Activated CD8-positive, alpha-beta memory T cell treated with anti-CD3 and anti-CD28 coated beads, Interleukin-2, amount 50 U/mL, for 48 hours (primary cell): ENCODE measurements at places on chromosomes 12 and 14.

GRCh38 chr12:88960213-88960878, 380.1 kb upstream of the KITLG start:
- no peak for DNase-seq

GRCh38 chr12:131038159-131038558, 84.5 kb downstream of the ADGRD1 start:
- DNase-seq = no peak

- no peak for DNase-seq
These were observed 14.3 kb upstream of the RIC8B start for GRCh38 chr12:106760184-106760531.

- DNase-seq = peak; percentile 72
These were observed 512 bp downstream of the POU6F1 start for GRCh38 chr12:51217133-51217967.

DNA sequence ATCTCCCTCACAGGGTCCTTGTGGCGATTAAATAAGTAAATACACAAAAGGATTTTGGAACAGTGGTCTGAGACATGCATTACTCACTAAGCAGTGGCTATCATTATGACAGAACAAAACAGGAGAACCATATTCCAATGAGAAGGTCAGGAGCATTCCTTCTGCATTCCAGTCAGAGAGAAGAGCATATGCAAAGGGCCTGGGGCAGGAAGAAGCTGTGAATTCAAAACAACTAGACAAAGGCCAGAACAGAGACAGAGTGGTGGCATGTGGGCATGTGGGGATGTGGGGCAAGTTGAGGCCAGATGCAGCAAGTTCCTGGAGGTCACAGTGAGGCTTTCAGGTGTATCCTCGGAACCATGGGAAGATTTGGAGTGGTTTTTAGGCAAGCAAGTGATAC, 70.1 kb upstream of the VRK1 start:
- DNase-seq = no peak

GRCh38 chr14:50797250-50798047, 33.5 kb downstream of the NIN start:
- no peak for DNase-seq

GRCh38 chr12:6386491-6386890, 2.5 kb downstream of the LTBR start:
- no peak for DNase-seq

- no peak for DNase-seq
These were observed 45.9 kb downstream of the VWF start for GRCh38 chr12:6078398-6079096.

DNA sequence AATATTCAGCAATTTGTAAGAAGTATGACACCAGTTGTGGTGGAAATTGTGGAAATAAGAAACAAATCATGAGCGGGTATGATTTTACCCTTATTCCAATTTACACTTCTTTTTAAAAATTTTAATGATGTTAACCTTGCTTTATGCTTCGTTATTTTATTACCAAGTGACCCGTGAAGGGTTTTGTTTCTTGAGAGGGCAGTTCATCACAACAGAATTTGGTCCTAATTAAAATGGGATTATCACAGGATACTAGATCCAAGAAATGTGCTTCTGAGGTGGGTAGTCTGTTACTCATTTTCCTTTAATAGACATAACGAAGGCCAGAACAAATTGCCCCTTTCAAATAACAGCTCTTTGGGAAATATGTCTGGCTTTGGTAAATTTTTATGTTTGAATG, 25.5 kb upstream of the RASSF8 start:
- no peak for DNase-seq

GRCh38 chr12:11651785-11652184, 2.3 kb downstream of the ETV6 start:
- DNase-seq = no peak

DNA sequence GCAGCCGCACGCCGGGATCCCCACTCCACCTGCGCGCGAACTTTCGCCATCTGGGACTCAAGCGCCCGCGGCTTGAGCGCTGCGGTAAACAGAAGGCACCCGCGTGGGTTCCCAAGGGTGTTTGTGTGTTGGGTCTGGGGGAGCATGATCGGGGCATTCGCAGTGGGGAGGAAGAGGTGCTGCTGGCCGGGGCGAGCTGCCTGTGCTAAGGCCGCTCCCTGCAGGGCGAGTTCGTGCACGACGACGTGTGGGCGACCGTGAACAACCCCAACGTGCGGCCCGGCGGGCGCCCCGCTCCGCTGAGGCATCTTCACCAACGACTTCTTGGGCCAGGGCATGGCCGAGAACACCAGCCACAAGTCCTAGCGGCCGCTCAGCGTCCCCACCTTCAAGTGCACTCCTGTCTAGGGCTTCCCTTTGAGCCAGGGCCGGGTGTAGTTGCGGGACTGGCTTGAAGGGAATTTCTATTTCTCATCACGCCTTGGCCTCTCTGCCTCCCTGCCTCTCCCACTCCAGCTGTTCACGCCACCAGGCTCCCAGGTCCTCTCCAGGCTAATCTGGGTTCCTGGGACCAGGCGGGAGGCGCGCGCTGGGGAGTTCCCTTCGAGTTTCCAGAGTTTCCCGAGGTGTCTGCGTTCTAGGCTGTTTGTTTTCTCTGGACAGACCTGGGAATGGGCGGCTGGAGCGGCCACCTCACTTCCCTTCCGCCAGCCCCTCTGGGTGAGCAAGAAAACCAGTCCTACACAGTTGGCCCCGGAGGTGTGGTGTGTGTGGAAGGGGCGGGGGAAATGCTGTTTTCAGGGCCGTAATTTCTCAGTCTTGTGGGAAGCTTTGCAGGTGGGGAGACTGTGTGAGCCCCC, 417.8 kb upstream of the TMTC1 start:
- no peak for DNase-seq

DNA sequence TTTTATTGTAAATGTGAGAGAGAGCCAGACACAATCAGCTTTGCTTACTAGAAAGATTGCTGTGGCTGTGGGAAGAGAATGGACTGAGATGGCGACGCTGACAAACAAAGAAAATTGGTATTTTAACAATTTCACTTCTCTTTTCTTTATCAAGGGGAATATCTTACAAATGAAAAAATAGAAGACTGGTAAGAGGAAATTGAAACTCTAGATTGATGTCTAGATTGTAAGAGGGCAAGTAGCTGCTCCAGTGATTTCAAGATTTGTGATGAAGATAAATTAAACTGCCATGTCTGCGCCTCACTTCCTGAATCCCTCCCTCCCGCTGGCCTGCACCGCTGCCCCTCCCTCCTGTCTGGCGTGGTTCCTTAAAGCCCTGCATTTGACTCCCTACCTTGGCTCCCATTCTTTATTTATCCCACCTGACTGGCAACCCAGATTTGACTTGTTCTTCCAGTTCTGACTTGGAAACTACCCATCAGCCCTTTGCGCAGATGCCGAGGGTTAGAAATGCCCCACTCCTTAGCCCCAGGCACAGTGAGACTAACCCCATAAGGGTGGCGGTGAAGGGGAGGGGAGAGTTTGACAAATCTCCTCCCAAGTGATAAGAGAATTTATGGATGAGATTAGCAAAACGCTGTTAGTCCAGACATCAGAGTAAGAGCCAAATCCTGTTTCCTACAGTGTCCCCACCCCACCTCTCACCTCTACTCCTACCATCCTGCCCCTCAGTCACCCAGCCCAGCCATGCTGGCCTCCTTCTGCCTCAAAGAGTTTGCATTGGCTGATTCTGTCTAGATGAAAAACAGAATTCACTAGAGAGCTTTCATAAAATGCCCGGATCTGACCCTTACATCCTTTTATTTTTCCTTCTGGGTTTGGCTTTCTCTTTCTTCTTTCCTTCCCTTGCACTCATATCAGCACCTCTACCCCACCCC, 125.3 kb upstream of the ATF7IP start:
- DNase-seq = no peak

GRCh38 chr14:99316281-99317163, 44.5 kb upstream of the BCL11B start:
- DNase-seq = no peak

- no peak for DNase-seq
These were observed 16.3 kb downstream of the DUSP16 start for GRCh38 chr12:12546314-12546772.

- no peak for DNase-seq
These were observed 87.0 kb upstream of the EEA1 start for GRCh38 chr12:93015871-93016751.

DNA sequence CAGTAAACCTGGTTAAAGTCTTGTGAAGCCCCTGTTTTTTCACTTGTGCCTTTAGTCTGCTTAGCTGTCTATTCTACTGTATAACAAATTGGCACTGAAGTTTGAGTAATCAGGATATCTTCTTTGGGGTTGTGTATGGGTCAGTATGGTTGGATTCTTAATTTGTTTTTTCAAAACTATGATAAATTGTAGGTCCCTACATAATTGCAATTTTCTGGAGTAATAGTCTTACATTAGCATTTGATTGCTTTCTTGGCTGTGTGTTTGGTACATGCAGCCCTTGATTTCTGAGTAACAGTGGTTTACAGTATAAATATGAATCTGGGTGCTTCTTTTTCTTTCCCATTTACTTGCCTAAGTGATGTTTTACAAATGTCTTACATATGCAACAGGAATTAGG, 186.6 kb downstream of the TMTC2 start:
- DNase-seq = no peak

GRCh38 chr12:99495799-99496198, 151.8 kb upstream of the GARIN6 start:
- no peak for DNase-seq

DNA sequence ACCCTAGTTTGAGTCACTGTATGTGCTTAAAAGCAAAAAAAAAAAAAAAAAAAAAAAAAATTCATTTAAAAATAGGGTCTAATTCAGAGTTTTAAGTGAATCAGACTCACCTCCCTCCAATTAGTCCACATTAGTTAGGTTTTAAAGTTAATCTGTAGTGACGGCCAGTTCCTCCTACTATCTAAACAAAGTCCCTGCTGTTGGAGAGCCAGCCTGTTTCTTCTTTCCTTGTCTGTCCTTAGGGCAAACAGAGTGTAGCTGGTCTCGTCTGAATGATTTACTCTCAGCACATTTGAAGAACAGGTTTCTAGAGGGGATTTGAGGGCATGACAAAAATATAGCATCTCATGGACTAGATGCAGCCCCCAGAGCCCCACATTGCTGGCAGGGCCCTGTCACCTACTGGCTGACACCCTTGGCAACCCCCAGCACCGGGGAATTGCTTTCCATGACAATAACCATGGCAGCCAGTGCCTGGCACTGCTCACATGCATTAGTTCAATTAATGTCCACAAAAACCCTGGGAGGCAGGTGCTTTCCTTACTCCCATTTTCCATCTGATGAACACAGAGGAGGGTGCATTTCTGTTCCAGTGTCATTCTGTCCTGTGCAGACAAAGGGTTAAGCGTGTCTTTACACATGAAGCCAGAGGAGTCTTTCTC, 138.3 kb downstream of the PLXNC1 start:
- DNase-seq = no peak

DNA sequence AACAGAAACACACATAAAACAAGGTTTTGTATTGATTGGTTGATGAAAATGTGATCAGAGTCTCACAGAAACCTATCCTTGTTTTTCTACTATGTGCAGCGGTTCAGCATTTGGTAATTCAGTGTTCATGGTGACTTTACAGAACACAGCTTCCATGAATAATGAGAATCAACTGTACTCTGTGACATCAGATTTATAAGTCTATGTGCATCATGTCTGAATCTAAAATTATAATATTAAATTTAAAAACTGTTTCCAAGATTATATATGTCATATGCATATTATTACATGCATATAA, 104.3 kb downstream of the SLC16A7 start:
- DNase-seq = no peak

GRCh38 chr14:50619569-50620141, 48.5 kb downstream of the SAV1 start:
- no peak for DNase-seq

GRCh38 chr12:112096070-112096469, 12.5 kb downstream of the NAA25 start:
- DNase-seq = no peak

DNA sequence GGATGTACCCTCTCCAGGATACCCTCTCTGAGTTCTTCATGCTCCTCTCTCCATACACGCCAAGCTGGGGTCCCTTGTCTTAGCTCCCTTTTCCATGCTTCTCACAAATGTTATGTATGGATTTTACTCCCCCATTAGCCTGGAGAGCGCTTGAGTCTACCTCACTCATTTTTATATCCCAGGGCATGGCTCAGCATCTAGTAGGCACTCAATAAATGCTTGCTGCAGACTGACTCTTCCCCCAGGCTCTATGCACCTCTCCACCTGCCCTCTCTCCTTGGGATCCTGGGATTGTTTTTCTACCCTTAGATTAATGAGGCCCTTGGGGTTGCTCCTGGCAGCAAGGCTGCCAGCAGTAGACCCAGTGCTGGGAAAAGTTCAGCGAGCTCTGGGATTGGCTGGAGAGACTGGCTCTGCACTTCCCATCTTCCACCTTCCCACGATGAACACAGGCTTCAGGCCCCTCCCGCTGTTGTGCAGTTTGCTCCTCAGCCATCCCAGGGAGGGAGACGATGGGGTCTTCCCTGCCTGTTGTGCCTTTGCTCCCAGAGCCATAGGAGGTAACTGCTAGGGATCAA, 2.2 kb downstream of the NRIP2 start:
- no peak for DNase-seq

DNA sequence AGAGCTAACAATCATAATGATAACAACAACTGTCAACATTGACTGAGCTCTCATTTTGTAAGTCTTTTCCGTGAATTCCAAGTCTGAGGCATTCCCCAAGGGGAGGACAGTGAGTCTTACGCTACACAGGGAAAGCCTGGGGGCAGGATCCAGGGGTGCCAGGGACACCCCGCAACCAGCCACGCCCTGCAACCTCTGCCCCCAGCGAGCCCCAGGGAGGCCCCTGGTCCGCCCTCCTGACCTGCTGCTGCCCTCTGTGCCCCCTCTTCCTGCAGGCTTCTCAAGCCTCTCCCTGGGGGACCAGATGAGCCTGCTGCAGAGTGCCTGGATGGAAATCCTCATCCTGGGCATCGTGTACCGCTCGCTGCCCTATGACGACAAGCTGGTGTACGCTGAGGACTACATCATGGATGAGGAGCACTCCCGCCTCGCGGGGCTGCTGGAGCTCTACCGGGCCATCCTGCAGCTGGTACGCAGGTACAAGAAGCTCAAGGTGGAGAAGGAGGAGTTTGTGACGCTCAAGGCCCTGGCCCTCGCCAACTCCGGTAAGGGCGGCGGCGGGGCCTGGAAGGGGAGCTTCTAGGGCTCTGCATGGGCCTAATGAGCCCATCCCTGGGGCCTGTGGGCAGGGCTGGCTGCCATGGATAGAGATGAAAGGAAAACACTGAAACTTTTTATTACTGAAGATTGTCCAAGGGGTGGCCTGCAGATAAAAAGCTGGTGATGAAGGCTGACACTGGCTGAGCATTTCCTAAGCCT, 115.4 kb downstream of the ESRRB start:
- DNase-seq = no peak

GRCh38 chr14:52862632-52863333, 71.4 kb upstream of the GNPNAT1 start:
- DNase-seq = no peak

- DNase-seq = no peak
These were observed 7.3 kb downstream of the TESC start for GRCh38 chr12:117091758-117092510.

DNA sequence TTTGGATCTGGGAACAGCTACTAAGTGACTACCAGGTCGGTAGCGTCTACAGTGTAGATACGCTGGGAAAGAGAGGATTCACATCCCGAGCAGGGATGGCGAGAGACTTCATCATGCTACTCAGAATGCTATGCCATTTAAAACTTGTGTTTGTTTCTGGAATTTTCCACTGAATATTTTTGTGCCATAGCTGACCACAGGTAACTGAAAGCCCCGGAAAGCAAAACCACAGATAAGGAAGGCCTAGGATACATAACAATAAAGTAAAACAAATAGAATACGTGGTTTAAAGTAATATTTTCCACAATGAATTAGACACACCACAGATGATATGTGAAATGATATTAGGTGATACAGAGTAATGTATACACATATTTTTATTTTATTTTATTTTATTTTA, 7.9 kb upstream of the HCAR1 start:
- peak; percentile 18 for DNase-seq
